Astrocyte (in vitro differentiated cells and primary cell): ENCODE measurements at places on chromosomes 5 and 9.

DNA sequence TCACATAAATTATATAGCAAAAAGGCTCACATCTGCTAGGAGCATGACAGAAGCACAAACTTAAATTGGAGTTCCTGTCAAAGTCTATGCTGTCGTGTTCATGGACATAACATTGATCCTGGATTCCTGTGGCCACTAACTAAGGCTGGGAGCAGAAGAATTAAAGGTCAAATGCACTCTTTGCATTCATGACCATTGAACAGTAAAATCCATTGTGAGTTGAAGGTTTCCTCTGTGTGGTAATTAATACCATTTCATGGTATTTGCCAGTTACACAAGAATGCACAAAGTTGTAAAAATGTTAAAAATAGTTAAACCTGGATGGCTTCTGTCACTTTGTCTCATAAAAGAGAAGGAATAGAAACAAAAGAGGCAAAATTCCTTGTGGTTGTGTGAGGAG, 242.6 kb downstream of the NPR3 start:
- no peak for DNase-seq

GRCh38 chr5:169219351-169219750, 81.6 kb downstream of the SLIT3 start:
- DNase-seq, result no peak

- no peak for DNase-seq
These were observed 116.8 kb upstream of the SPRY4 start for GRCh38 chr5:142441616-142442015.

- DNase-seq, result peak; percentile 62
These were observed 36.4 kb downstream of the MTMR12 start for GRCh38 chr5:32276173-32276853.

GRCh38 chr9:16309082-16309468, 561.4 kb downstream of the BNC2 start:
- DNase-seq, result no peak

DNA sequence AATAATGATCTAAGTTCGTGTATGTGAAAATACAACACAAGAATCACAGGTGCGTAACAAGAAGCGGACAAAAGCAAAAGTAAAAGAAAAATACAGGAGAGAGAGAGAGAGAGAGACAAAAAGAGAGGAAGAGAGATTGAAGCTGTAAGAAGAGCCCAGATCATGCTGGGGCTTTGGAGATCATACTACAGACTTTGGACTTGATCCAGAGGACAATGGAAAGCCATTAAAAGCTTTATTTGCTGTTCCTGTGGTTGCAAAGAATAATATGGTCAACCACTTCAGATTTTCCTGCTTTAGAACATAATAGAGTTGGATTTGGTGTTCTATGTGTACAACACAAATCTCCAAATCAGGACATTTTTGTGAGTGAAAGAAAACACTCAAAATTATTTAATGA, 561.4 kb downstream of the CAAP1 start:
- DNase-seq, result no peak

GRCh38 chr5:82046276-82046647, 74.4 kb downstream of the ATG10 start:
- DNase-seq, result no peak

DNA sequence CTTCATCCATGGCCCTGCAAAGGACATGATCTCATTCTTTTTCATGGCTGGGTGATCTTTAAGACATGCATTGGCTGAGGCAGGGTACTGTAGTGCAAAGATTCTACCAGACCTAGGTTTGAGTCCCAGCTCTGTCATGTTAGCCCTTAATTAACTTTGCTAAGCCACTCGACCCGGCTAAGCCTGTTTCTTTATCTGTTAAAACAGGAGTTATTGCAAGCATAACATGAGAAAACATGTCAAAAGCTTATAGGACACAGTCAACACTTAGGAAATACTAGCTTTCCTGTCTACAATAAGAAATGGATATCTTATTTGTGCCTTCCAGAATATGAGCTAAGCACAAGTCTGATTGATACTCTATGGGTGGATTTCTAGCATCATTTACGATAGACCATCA, 92.6 kb downstream of the RASEF start:
- DNase-seq, result no peak

DNA sequence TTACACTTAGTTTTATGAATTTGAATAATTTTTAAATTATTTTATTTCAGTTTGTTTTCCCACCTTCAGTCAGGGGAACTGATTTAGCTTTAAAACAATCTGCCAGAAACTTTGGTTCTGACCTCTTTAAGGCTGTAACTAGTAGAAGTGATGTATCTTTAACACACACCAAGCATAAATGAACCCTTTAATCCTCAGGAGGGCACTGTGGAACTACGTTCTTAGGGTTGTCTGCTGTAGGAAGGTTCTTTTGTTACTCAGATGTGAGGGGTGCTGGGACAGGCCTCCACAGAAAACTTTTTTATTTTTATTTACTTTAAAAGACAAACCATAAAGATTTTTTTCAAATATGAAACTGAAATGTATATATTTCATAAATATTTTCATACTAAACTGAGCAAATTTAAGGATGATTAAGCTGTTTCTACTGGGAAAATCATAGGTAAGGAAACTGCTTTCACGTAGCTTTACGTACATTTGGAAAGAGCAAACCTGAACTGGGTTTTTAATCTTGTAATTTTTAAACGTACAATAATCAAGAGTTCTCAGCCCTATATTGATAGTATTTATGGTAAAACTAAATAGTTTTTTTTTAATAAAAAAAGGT, 5.3 kb downstream of the KLF4 start:
- peak; percentile 55 for DNase-seq

GRCh38 chr5:2251751-2252150, 369.0 kb upstream of the IRX4 start:
- DNase-seq, result no peak

DNA sequence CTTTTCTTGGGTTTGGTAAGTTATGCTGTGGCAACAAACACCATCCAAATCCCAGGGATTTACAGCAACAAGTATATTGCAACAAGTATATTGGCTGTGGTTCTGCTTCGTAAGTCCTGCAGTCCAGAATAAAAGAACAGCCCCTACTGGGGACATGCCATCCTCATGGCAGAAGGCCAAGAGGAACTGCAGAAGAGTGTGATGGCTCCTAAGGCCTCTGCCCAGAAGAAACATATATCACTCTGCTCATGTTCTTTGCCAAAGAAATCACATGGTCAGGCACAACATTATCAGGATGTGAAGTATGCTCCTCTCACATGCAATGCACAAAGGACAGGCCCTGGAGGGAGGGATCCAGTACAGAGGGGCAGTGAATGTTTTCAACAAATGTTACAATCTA, 159.6 kb upstream of the TAS2R1 start:
- DNase-seq, result no peak

DNA sequence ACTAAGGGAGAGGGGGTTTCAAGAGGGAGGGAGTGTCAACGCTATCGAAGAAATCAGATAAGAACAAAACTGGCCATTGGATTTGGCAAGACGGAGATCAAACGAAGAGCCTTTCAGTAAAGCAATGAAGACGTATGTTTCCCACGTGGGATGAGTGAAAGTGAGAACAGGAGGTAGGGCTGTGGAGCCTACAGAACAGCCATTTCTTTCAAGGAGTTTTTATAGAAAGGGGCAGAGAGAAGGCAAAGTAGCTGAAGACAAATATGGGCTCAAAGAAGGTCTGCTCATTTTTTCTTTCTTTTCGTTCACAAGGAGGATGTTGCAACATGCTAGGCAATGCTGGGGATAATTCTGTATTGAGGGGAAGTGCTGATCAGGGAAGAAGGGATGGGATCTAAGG, 98.3 kb downstream of the SUSD1 start:
- DNase-seq, result no peak

GRCh38 chr9:13904746-13905145, 409.2 kb downstream of the NFIB start:
- DNase-seq, result peak; percentile 35

DNA sequence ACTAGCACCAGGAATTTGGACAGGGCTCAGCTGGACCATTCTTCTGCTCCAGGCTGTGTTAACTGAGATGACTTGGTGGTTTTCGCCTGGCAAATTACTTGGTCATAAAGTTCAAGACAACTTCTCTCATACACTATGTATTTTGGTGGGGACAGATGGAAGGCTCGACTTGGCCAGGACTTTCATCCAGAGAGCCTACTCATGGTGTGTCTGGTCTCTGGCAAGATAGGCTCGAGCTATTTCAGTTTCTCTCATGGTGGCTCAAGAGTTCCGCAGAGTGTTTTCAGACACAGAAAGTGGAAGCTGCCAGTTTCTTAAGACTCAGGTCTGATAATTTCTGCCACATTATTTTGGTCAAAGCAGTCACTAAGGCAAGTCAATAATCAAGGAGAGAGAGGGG, 135.6 kb downstream of the IRX2 start:
- DNase-seq, result no peak

GRCh38 chr9:78304357-78304756, 7.4 kb downstream of the PSAT1 start:
- no peak for DNase-seq

DNA sequence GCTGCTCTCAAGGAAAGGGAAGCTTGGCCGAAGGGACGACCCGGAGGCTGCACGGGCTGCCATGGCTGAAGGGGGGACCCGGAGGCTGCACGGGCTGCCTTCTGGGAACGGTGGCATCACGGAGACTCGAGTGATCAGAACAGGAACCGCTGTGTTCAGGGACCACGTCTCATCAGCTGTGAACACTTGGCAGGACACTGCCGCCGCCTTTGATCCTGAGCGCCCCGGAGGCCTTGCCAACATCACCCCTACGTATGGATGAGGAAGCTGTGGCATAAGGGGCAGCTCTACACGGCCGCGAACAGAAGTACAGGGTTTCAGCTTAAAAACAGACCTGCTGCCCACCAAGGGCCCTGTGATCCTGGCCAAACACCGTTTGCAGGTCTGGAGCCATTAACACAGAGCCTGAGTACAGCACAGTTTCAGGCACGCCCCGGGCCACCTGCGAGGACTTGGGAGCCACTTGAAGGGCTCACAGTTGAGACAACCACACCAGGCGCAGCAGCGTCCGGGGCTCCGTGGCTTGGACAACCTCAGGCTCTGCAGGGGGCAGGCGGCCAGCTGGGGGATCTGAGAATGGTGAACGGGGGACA, 23.9 kb upstream of the TERT start:
- no peak for DNase-seq

- DNase-seq, result no peak
These were observed 1405.3 kb upstream of the NUDT12 start for GRCh38 chr5:104967806-104968410.
